Activated T-helper 17 cell treated with anti-CD3 and anti-CD28 coated beads, Interleukin-2, amount 50 U/mL, for 72 hours (primary cell): ENCODE measurements at places on chromosomes 5 and 9.

DNA sequence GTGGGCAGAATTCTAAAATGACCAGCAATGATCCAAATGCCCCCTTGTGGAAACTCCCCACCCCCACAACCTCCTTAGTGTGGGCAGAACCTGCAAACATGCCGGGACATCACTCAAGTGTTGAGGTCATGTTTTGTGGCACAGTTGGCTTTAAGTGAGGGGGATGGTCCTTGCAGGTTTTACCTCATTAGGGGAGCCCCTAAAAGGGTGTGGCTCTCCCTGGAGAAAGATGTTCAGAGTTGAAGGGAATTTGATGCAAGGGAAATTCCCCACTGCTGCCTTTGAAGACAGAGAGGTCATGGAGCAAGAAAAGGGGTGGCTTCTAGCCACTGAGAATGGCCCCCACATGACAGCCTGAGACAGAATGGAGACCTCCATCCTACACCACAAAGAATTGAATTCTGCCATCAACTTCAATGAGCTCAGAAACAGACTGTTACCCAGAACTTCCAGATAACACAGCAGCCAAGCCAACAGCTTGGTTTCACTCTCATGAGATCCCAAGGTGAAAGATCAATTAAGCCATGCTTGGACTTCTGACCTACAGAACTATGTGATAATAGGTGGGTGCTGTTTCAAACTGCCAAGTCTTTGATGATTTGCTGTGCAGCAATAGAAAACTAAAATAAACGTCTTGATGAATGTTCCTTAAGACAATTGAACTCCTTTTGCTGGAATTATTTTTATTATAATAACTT is 103.4 kb downstream of the MED10 start:
- ATAC-seq: peak; percentile 59

DNA sequence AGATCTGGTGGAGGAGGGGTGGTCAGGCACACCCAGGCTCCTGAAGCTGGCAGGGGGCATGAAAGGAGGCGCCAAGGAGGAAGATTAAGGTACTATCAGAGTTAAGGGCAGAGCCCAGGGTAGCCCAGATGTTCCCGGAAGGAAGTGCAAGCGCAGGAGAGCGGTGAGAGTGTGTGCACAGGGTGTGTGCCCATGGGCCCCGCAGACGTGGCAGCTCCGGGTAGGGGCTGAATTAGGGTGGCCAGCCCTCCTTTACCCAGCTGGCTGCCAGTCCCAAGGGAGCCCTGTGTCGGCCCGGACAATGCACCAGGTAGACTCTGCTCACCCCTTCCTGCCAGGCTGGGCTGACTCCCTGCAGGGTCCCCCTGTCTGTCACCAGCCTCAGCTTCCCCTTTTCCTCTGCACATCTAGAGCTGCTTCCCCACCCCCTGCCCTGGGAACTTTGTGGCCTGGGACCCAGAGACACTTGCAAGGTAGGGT is at the start of gene SMIM33:
Gene SMIM33, plus strand, starts transcription at position 184 of the 480 bp plus-strand sequence. Its CDS starts 118 bp downstream, at position 302.
- ATAC-seq: peak; percentile 55

DNA sequence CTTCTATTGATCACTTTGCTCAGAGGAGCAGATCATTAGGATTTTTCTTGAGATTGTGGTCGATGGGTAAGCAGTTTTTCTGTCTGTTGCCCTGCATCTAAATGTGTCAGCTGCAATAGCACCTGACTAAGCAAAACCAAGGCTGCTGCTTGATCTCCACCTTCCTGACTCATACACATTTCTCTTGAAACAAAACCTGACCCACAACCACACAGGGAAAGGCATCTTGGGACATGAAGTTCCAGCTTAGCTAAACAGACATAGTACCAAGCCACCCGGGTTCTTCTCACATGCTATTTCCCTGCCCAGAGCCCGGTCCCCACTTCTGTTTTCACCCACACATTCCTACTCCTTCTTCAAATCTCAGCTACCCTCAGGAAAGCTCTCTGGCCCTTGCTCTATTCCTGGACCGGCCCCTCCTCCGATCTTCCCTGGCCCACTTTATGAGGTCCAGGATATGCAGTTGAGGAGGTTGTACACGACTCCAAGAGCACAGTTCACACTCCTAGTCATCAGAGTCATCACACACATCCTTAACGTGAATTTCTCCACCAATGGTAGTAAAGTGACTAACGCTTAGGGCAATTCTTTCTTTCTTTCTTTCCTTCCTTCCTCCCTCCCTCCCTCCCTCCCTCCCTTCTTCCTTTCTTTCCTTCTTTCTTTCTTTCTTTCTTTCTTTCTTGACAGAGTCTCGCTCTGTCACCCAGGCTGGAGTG is 16.0 kb upstream of the ZBTB43 start:
- peak; percentile 83 for ATAC-seq

- ATAC-seq: no peak
Observed at GRCh38 chr9:133976887-133977286, 15.2 kb downstream of the VAV2 start.

- no peak for ATAC-seq
Observed at GRCh38 chr9:124894035-124894740, 32.3 kb downstream of the ARPC5L start.

DNA sequence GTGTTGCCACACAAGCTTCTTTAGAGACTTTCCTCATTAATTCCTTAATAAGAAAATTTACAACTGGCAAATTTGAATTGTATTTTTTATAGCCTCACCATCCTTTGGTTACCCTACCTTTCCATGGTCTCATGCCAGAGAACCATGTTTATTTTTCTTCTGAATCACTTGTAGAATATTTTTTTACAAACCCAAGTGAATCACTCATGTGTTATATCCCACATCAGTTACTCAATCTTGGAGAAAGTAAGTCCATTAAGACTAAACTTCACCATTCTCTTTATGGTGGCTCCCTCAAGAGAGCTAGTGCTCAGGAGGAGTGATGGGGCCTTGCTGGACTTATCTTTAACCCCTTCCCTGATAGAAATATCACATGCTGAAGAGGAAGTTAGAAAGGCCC is 128.9 kb downstream of the SUSD1 start:
- ATAC-seq: peak; percentile 30

GRCh38 chr5:133952729-133953567 is 15.5 kb downstream of the C5orf15 start:
- ATAC-seq: no peak

- ATAC-seq: no peak
Observed at GRCh38 chr9:23477908-23478307, 348.1 kb downstream of the ELAVL2 start.

- peak; percentile 53 for ATAC-seq
Observed at GRCh38 chr5:159098603-159099436, 896 bp downstream of the EBF1 start.

DNA sequence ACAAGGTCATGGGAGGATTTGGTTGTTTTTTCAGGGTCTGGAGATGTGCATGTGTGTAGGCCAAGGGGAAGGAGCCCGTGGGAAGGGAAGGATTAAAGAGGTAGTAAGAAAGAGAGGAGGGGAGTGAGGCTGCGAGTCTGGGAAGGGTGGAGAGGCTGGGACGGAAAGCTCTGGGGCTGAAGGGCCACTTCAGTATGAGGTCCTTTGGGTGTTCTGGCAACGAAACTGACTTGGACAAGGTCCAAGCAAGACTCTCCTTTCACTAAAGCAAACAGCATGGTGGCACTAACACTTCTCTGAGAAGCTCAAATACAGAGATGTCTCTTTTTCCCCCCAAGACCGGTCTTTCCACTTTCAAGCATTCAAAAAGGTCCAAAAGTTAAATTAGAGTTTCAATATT is 394.5 kb downstream of the ARHGEF28 start:
- no peak for ATAC-seq

DNA sequence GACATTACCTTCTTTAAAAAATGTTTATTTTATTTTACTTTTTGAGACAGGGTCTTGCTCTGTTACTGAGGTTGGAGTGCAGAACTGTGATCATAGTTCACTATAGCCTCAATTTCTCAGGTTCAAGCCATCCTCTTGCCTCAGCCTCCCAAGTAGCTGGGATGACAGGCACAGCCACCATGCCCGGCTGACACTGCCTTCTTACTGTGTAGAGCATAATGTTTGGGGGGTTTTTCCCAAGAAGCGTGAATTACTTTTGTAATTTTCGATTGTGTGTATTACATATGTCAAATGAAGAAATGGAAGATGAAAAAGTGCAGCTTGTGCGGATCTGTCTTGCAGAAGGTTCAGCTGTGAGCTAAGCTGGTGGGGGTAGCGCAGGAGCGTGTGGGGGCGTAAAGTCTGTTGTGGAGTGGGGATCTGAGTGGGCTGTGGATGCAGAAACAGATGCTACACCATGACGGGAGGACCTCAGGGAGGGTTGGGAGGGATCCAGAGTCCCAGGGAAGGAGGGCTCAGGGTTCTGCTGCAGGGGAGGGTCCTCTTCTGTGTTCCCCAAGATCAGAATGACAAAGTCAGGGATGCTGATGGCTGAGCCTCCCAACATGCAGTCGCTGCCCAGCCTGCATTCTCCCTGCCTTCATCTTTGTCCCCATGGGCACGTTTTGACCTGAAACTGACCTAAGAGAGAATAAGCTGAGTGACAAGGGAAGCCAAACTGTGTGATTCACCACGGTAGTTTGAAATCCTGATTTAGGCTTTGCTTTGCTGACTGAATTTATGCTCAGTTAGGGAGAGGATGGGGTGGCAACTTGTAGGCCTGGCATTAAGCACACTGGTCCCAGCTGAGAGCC is 6.8 kb upstream of the ANKRD33B start:
- no peak for ATAC-seq

- ATAC-seq: no peak
Observed at GRCh38 chr9:84107995-84108394, 127.4 kb downstream of the RMI1 start.

- ATAC-seq: no peak
Observed at GRCh38 chr9:35686222-35687203, 3.2 kb downstream of the TPM2 start.

DNA sequence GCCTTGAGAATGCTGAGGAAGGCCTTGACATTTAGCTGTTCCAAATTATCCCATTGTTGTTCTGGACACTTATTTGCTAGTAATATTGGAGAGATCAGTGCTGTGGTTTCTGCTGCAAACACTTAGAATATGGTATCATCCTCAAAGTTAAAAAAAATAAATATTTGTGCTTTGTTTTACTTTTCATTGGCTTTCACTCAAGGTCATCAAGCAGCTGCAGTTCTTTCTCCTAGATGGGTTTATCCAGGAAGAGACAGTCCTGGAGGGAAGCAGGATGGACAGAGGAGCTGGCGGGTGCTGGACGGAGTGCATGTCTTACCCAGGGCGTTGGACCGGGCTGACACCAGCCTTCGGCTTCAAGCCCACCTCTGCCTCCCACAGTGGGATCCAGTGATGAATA is 193.6 kb downstream of the MTRR start:
- ATAC-seq: no peak

DNA sequence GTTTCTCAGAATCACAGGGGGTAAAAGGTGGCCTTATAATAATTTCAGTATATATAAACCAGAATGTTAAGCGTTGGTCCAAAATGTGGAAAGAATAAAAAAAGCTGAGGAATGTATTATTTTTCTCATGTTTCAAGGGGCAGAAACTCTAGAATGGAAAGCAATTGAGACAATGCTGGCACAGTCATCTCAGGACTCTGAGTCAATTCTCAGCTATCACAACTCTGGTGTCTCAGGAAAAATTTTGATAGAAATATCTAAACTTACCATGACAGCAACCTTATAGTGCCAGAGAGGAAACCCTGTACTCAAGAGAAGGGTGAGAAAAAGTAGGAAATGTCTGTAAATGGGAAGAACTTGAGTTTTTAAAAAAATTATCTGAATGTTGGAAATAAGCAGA is 1189.4 kb upstream of the NUDT12 start:
- no peak for ATAC-seq

GRCh38 chr9:121990600-121991306 is 102.4 kb downstream of the TTLL11 start:
- no peak for ATAC-seq

DNA sequence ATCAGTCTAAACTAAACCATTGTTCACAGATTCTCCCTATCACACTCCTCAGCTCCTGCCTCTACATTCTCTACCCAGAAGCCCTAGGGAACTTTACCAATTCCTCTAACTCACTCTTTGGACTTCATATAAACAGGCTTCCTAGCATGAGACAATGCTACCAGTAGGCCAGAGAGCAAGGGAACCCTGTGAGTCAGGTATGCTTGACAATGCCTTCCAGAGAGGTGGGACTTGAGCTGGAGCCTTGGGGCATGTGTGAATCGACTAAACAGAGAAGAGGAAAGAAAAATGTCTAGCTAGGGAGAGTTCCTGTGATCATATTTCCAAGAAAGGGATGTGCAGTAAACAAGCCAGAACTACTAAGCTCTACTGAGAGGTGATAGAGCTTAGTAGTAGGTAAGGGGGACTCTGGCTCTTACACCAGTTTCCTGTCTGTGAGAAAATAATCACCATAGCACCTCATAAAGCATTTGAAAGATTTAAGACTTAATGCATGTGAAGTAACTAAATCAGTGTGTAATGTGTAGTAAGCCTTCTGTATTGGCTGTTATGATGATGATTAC is 6.4 kb upstream of the RFK start:
- peak; percentile 46 for ATAC-seq

DNA sequence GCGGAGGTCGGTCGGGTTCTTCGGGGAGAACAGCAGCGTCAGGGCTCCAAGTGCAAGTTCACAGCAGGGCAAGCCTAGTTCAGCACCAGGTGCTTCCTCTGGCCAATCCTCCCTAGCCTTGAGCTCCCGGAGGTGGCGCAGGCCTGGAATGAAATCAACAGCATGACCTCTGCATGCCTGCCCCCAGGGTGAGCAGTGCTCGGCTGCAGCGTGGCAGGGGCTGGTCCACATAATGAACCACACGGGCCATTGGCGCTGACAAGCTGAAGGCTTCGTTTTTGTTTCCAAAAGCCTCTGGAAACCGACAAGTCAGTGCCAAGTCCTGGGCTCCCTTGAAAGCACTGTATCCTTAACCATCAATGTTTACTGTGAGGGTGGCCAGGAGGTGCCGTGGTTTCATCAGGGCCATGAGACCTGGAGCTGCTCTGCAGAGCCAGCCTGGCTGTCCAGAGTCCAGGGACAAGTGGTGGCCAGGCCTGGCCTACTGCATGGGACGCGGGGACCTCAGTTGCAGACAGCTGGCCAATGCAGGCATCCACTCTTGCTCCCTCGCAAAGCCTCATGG is 2.1 kb upstream of the INPP5E start:
- no peak for ATAC-seq

DNA sequence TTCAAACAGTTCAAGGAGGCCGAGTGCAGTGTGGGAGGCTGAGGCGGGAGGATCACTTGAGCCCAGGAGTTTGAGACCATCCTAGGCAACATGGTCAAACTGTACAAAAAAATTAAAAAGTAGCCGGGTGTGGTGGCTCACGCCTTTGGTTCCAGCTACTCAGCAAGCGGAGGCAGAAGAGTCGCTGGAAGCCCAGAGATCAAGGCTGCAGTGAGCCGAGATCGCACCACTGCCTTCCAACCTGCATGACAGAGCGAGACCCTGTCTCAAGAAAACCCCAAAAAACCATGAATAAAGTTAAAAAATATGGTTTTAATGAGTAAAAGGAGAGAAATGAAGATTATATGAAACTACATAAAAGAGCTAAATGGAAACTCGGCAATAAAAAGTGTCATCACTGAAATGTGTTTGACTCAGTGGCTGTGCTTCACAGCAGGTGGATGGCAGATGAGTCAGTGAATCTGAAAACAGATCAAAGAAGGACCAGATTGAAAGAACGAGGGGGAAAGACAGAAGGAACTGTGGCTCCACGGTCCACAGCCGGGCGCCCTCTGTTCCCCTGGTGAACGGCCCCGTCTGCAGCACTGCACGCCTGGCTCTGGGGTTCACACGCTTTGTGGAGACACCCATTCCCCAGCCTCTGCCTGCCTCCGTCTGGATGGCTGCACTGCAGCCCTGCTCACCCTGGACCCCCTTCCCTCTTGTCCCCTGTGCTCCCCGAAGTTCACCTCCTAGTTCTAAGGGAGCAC is 25.1 kb downstream of the EXD3 start:
- ATAC-seq: peak; percentile 97

- no peak for ATAC-seq
Observed at GRCh38 chr5:181218795-181219124, 4.3 kb upstream of the TRIM41 start.

GRCh38 chr5:72377910-72378638 is 57.9 kb downstream of the PTCD2 start:
- ATAC-seq: no peak
